Activated CD8-positive, alpha-beta T cell treated with anti-CD3 and anti-CD28 coated beads for 36 hours (primary cell): ENCODE measurements at places on chromosomes 6 and 20. TPM values are rescaled to one million over a fixed set of nuclear protein-coding genes. Genes with fewer than 3 reads are reported as not detected.

The BAG2 gene
- 8.9 TPM for total RNA-seq

GRCh38 chr6:168908887-168909286 lies 344.8 kb downstream of the THBS2 start:
- DNase-seq: no peak
- H3K27ac ChIP-seq: no peak overlapping the region

DNA sequence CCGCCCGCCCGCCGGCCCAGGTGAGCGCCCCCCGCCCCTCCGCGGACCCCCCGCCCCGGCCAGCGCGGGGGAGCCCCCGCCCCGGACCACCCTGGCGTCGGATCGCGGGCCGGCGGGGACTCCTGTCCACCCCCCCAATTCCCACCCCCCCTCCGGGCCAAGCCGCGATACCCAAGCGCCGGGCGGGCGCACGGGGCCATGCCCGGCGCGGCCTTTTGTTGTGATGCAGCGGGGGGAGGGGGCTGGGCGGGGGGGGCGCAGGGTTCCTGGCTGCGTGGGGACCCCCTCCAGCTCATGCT lies 245 bp downstream of the SRC start:
- no peaks in the 10 kb centered on the region for H3K36me3 ChIP-seq
- H3K4me1 ChIP-seq: peaks cover 21% of the 10 kb centered on the region
- DNase-seq: no peak
- no peak overlapping the region for H3K4me3 ChIP-seq
- H3K27me3 ChIP-seq: no peaks in the 10 kb centered on the region

- peak overlapping the region; percentile 70 for H3K27ac ChIP-seq
- H3K4me3 ChIP-seq: peak overlapping the region; percentile 74
- H3K4me1 ChIP-seq: peaks cover 6% of the 10 kb centered on the region
- H3K36me3 ChIP-seq: no peaks in the 10 kb centered on the region
Observed at GRCh38 chr6:14211562-14211942, 94.0 kb downstream of the CD83 start.

DNA sequence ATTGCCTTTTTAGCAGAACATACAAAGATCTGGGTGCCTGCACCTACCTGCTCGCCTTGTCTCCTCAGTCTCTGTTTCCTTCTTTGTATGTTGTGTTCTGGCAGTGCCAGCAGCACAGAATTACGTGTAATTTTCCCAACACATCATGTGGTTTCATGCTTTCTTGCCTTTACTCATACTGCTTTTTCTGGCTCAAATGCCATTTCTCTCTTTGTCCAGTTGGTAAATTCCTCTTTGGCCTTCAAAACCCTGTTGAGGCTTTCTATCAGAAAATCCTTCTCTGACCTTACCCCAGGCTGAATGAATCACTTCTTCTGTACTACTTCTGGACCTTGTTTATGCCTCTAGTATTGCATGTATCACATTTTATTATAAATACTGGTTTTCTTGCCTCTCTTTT lies 31.8 kb downstream of the L3MBTL3 start:
- no peaks in the 10 kb centered on the region for H3K27me3 ChIP-seq
- H3K27ac ChIP-seq: no peak overlapping the region
- peaks cover 33% of the 10 kb centered on the region for H3K36me3 ChIP-seq
- no peak overlapping the region for H3K4me3 ChIP-seq

The RAET1L gene
- not detected for total RNA-seq

The ULBP1 gene
- total RNA-seq: 2.7 TPM

GRCh38 chr6:149359440-149359839 lies 40.6 kb upstream of the SUMO4 start:
- no peaks in the 10 kb centered on the region for H3K27me3 ChIP-seq
- DNase-seq: no peak
- peak overlapping the region; percentile 34 for H3K27ac ChIP-seq
- H3K36me3 ChIP-seq: peaks cover 67% of the 10 kb centered on the region
- H3K4me3 ChIP-seq: no peak overlapping the region

- peaks cover 49% of the 10 kb centered on the region for H3K27me3 ChIP-seq
- no peak for DNase-seq
- no peak overlapping the region for H3K4me3 ChIP-seq
- H3K4me1 ChIP-seq: peaks cover 3% of the 10 kb centered on the region
Observed at GRCh38 chr6:13015379-13015681, 298.8 kb downstream of the PHACTR1 start.

The WFDC2 gene
- total RNA-seq: 1.3 TPM

- H3K36me3 ChIP-seq: no peaks in the 10 kb centered on the region
- H3K4me1 ChIP-seq: no peaks in the 10 kb centered on the region
- no peak overlapping the region for H3K27ac ChIP-seq
- no peak for DNase-seq
Observed at GRCh38 chr6:71317441-71317840, 28.8 kb downstream of the OGFRL1 start.

The GSTA4 gene
- 13.1 TPM for total RNA-seq

- H3K27ac ChIP-seq: no peak within 1 kb of the TSS
- H3K4me3 ChIP-seq: no peak within 1 kb of the TSS
- H3K4me1 ChIP-seq: peaks cover 6% of the 10 kb centered on the region
- H3K27me3 ChIP-seq: no peaks in the 10 kb centered on the region
- no peaks in the 10 kb centered on the region for H3K36me3 ChIP-seq
Observed at GRCh38 chr20:33007376-33008335, at the start of gene BPIFB2. BPIFB2 (plus strand) TSS chr20:33007704; CDS start chr20:33008575, 871 bp downstream.

- H3K4me3 ChIP-seq: peak overlapping the region; percentile 95
- H3K27ac ChIP-seq: peak overlapping the region; percentile 98
- no peak for DNase-seq
- peaks cover 73% of the 10 kb centered on the region for H3K36me3 ChIP-seq
Observed at GRCh38 chr6:30615958-30616810, 859 bp downstream of the PPP1R10 start.

DNA sequence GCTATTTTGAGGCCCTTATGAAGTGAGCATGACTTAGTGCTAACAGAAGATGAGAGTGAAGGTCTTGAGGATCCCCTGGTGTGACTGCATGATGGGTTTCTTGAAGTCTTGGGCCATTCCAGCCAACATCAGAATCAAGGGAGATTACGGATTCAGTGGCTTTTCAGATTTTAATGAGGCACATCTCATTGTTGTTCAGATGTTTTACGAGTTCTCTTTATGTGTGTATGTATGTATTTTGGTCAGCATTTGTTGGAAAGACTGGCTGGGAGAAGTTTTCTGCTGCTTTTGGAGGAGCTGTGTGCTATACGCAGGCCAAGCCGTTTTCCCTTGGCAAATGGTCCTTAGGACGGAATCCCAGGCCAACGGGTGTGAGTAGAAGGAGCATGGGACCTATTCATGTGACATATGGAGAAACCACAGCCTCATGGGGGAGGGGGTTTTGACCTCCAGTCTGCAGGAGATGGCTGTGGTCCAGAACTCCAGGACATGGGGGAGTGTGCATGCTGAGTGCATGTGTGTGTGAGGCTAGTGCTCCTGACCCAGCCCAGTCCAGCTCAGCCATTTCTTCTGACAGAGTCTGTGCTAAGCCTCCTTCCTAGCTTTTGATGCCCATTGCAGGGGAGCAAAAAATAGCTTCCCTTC lies 35.3 kb downstream of the CHMP4B start:
- H3K4me1 ChIP-seq: peaks cover 70% of the 10 kb centered on the region
- no peaks in the 10 kb centered on the region for H3K27me3 ChIP-seq
- no peak overlapping the region for H3K4me3 ChIP-seq

The SLC23A2 gene
- total RNA-seq: 16.0 TPM

The MPIG6B gene
- total RNA-seq: 0.81 TPM

The STX16 gene
- total RNA-seq: 108 TPM

DNA sequence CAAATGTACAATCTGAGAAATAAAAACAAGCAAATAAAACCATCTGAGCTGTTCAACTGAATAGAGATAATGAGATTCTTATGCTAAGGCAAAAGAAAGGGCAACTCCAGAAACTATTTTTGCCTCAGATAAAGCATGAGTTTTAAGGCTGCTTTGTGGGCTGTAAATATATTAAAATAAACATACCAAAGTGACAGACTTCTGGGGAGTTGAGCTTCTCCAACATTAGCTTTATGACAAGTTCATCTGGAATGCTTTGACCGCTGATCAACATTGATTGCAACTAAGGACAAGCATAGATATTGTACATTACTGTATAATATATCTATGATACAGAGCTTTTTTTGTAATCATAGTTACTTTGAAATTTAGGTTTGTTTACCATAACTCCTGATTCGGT lies 19.3 kb downstream of the AK9 start:
- H3K36me3 ChIP-seq: peaks cover 11% of the 10 kb centered on the region
- H3K27me3 ChIP-seq: no peaks in the 10 kb centered on the region
- no peak for DNase-seq
- no peak overlapping the region for H3K27ac ChIP-seq
- H3K4me1 ChIP-seq: no peaks in the 10 kb centered on the region

The RSPO3 gene
- not detected for total RNA-seq

The PRSS35 gene
- total RNA-seq: not detected

DNA sequence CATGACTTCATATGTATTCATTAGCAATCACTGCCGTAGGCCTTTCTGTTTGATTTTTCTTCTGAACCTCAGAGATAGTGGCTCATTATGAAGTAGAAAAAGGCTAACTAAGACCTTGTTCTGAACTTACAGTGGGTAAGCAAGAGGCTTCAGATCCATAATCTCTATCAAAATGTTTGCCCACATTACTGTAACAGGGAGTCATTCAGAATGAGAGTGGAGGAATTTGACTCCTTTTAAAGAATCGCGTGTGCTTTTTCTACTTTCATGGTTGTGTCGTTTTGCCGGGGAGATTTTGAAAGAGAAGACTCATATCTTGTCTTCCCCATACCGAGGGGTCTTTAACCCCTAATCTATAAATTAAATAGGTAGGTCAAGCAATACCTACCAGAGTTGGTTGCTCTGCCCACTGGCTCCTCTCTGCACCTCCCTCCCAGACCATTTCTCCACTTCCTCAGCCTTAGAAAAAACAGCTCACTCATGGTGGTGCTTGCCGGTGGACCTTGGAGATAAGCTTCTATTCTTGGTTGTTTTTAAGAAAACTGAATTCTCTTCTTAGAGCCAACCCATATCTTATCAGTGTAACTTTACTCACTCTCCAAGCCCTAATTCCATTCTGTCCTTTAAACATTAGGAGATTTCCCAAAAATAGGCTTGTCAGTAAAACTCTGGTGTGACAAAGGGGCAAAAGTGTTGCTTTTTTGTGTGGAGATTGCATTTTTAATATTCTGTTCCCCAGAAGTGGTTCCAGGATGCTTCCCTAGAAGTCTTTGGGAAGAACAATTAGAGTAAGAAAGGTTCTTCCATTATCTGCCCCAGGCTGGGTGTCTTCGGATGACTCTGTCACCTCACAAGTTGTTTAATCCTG lies 56.6 kb downstream of the E2F3 start:
- H3K36me3 ChIP-seq: peaks cover 24% of the 10 kb centered on the region
- no peak for DNase-seq
- H3K4me3 ChIP-seq: no peak overlapping the region

The ANKRD66 gene
- not detected for total RNA-seq

The LY6G5C gene
- 2.3 TPM for total RNA-seq

DNA sequence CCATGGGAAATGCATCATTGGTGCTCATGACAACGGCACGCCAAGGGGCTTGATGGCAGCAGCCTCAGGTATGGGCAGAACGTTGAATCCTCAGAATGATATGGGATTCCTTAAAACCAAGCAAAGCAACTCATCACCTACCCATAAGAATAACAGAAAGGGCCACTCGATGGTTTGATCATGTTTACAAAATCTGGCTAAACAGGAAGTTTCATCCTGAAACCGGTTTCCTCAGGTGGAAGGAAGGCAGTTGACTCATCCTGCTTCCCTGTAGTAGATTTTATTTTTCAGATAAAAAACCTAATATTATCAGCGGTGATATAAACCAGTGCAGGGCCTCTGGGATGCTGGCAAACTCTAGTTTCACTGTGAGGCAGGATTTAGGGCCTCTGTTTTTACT lies 136.9 kb upstream of the AGPAT4 start:
- H3K36me3 ChIP-seq: no peaks in the 10 kb centered on the region
- no peak overlapping the region for H3K27ac ChIP-seq
- H3K4me3 ChIP-seq: no peak overlapping the region
- peaks cover 3% of the 10 kb centered on the region for H3K27me3 ChIP-seq
- no peak for DNase-seq

- peak; percentile 62 for DNase-seq
- H3K27ac ChIP-seq: peak overlapping the region; percentile 94
- peak overlapping the region; percentile 39 for H3K4me3 ChIP-seq
Observed at GRCh38 chr6:137819740-137820139, 47.3 kb upstream of the TNFAIP3 start.

DNA sequence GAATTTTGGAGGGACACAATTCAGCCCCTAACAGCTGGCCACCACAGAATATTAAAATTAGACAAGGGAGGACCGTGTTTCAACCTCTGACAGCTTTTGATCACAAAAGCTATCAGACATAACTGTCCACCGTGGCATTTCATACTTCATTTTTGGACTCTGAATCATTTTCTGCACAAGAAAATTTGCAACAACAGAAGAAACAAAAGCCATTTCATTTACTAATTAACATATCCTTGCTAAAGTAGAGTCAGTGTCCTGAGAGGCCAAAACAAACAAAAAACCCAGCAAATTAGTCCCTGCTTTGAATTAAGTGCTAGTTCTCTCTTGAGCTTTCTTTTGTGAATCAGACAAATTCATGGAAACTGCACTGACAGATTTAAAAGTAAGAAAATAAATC lies 17.6 kb upstream of the COL12A1 start:
- no peaks in the 10 kb centered on the region for H3K4me1 ChIP-seq
- H3K36me3 ChIP-seq: no peaks in the 10 kb centered on the region
- H3K27me3 ChIP-seq: peaks cover 6% of the 10 kb centered on the region

- no peak overlapping the region for H3K27ac ChIP-seq
- H3K4me3 ChIP-seq: no peak overlapping the region
- DNase-seq: no peak
- peaks cover 8% of the 10 kb centered on the region for H3K4me1 ChIP-seq
- no peaks in the 10 kb centered on the region for H3K27me3 ChIP-seq
- no peaks in the 10 kb centered on the region for H3K36me3 ChIP-seq
Observed at GRCh38 chr6:142707255-142707654, 237.7 kb downstream of the HIVEP2 start.

The MAK gene
- 0.32 TPM for total RNA-seq

- no peaks in the 10 kb centered on the region for H3K36me3 ChIP-seq
- peak; percentile 44 for DNase-seq
- H3K4me1 ChIP-seq: peaks cover 86% of the 10 kb centered on the region
- no peaks in the 10 kb centered on the region for H3K27me3 ChIP-seq
- no peak overlapping the region for H3K4me3 ChIP-seq
Observed at GRCh38 chr6:90399970-90400369, 103.3 kb upstream of the BACH2 start.

GRCh38 chr6:35343835-35344550 lies 1.6 kb downstream of the PPARD start:
- peaks cover 44% of the 10 kb centered on the region for H3K4me1 ChIP-seq
- DNase-seq: no peak
- peak overlapping the region; percentile 79 for H3K27ac ChIP-seq
- peaks cover 35% of the 10 kb centered on the region for H3K36me3 ChIP-seq
- H3K4me3 ChIP-seq: peak overlapping the region; percentile 82
- no peaks in the 10 kb centered on the region for H3K27me3 ChIP-seq
